DMS153 (cell line): ENCODE measurements at places on chromosomes 7 and 10.

GRCh38 chr7:55309040-55309991 is 55.8 kb upstream of the LANCL2 start:
- DNase-seq, result no peak

DNA sequence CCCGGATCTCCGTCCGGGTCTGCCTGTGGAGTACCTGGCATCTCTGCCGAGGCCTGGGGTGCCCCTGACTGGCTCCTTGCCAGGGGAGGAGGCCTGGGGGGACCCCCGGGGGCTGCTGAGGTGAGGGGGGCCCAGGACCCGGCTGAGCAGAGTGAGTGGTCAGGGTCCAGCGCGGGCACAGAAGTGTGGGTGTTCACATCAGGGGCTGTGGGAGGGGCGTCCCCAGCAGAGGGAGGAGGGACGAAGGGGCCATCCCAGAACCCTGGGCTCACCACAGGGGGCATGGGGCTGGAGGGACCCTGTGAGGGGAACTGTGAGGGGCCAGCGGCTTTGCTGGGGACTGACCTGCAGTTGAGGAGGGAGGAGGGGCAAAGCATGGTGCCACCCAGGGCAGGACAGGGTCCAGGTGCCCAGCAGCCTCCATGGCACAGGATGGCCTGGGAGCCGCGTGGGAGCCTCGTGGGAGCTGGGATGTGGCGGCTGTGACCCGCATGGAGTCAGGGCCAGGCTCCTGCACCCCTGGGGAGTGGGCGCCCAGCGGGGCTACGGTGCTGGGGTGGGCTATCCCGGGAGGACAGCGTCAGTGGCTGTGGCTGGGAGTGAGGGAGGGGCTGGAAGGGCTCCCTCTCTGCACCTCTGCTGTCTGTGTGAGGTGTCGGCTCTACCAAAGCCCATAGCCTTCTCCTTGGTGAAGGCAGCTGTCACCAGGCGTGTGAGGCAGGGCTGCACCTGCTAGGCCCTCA is 91.2 kb downstream of the DNAJB6 start:
- no peak for DNase-seq

GRCh38 chr7:15851201-15851600 is 164.7 kb upstream of the MEOX2 start:
- DNase-seq, result no peak

- no peak for DNase-seq
These were observed 33.9 kb downstream of the ARL4A start for GRCh38 chr7:12721286-12721830.

DNA sequence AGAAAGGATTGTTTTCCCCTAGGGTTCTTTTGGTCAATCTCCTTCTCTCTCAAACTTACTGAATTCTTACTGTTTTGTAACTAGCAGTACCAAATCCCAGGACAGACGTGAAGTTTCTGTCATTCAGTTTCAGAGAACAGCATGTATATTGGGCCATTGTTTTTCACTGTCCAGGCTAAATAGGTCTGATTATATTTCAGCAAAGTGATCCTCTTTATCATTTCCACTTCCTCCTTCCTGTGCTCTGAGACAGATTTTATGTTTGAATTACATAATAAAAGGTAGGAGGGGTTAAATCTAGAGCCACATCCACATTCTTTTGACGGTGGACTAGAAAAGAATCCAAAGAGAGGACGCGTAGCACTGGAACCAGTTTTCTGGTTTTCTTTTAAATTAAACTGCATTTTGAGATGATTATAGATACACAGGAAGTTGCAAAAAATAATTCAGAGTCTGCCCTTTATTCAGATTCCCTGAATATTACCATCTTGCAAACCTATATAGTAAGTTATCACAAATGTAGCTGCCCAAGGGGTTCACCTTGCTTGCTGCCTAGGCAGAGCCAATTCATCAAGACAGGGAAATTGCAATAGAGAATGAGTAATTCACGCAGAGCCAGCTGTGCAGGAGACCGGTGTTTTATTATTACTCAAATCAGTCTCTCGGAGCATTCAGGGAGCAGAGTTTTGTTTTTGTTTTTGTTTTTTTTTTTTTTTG is 40.1 kb downstream of the AKR1E2 start:
- no peak for DNase-seq

DNA sequence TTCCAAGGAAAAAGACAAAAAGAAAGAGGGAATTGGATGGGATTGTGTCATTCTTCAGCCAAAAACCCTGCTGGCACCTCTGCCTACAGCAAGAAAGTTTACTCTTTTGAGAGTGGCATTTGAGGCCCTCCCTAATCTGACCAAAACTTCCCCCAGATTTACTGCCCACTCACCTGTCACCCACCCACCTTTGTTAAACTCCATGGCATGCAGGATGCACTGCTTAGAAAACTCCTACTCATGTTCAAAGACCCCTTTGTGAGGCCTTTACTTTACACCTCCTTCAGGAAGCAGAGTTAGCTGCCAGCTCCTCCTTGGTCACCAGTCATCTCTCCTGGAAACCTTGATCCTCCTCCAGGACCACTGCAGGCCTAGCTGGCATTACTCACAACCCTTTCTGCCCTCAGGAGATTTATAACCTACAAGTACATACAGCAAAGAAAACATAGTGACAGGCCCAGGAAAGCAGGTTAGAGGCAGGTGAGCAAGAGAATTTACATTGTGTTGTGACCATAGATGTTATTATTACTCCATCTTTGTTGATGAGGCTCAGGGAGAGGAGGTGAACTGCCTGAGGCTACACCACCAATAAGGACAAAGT is 10.3 kb upstream of the PLAC9 start:
- DNase-seq, result no peak

DNA sequence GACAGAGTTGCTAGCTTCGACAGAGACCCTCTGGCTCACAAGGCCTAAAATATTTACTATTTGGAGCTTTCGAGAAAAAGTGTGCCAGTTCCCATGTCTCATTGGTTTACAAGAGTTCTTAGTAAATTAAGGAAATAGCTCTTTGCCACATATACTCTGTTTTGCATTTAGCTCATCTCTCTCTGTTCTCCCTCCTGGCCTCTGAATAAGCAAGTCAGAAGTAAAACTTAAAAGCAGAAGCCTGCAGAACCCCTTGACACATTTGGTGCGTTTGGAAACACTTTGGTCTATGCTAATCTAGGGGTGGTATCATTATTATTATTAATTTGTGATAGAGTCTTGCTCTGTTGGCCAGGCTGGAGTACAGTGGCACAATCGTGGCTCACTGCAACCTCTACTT is 6.4 kb downstream of the CARD11 start:
- DNase-seq, result no peak

- no peak for DNase-seq
These were observed 410.5 kb downstream of the PAXIP1 start for GRCh38 chr7:154592388-154592787.

DNA sequence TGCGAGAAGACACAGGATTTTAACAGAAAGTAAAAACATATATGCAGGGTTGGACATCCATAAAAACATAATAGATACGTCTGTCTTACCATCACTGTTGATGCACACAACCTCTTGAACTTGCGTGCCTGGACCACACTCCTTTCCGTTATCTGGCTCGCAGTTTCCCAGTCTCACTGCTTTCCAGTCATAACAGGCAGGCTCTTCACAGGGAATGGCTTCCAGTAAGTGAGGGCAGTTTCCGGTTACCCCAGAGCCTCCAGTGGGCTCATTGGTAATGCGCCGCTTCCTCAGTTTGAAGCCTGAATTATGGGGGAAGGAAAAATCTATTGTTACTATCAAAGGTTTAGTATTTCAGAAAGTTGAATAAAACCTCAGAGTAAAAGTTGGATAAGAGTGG is 290.7 kb downstream of the THSD7A start:
- no peak for DNase-seq

DNA sequence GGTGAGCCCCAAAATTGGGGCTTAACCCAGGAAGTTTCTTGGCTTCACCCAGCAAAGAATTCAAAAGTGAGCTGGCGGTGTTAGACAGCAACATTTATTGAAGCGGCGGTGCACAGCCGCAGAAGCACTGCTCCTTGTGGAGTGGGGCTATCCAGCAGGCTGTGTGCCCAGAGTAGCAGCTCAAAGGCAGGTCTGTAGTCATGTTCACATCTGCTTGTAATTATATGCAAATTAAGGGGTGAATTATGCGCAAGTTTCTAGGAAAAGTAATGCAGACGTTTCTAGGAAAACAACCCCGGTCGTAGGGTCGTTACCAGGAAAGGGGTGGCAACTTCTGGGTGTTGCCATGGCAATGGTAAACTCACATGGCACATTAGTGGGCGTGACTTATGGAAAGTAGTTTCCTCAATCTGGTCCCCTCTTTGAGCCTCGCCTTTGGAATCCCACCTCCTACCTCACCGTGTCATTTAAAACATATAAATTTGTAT is 13.7 kb upstream of the KBTBD2 start:
- no peak for DNase-seq

- no peak for DNase-seq
These were observed 81.3 kb downstream of the ITGB8 start for GRCh38 chr7:20412032-20412431.

- no peak for DNase-seq
These were observed 14.0 kb downstream of the IMPDH1 start for GRCh38 chr7:128395748-128396147.

DNA sequence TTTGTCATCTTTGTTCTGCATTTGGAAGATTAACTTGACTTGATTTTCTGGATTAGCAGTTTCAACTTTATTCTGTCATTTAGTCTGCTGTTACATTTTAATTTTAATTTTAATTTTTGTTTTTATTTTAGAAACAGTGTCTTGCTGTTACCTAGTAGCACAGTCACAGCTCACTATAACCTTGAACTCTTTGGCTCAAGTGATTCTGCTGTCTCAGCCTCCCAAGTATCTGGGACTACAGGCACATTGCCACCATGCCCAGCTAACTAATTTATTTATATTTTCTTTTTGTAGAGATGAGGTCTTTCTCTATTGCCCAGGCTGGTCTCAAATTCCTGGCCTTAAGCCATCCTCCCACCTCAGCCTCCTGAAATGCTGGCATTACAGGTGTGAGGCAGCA is 35.3 kb downstream of the PALS2 start:
- no peak for DNase-seq

GRCh38 chr10:25824050-25824449 is 110.0 kb upstream of the MYO3A start:
- DNase-seq, result no peak

DNA sequence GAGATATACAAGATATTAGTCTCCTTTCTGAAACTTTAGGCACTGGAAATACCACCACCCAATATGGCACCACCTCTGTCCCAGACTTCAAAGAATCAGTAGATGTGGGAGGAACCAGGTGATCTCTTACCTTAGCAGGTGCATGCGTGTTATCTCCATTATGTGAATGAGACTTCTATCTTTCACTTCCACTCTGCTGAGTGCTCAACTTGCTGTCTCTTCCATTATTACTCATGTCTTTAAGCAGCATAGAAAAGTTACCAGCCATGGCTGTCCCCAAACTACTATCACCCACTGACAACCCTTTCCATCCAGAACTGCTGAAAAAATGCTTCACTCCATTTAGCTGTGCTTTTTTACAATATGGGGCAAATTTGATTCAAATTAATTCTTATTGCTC is 101.5 kb upstream of the PRSS1 start:
- no peak for DNase-seq

DNA sequence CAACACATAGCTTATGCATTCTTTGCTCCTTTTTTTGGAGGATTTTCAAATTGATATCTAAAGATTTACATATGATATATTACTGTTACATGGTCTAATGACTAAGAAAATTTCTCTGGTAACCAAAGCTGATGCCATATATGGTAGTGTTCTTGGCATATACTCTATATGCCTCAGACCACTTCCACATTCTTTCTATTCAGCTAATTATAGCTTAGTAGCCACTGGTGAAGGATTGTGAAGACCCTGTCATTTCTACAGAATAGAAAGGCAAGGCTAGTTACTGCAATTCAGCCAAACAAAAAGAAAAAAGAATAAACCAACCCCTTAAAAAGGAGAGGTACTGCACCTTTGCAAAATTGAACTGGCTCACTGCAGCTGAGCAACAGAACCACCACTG is 3.7 kb downstream of the PURB start:
- no peak for DNase-seq

- DNase-seq, result no peak
These were observed 733 bp downstream of the HIBADH start for GRCh38 chr7:27661811-27662489.

DNA sequence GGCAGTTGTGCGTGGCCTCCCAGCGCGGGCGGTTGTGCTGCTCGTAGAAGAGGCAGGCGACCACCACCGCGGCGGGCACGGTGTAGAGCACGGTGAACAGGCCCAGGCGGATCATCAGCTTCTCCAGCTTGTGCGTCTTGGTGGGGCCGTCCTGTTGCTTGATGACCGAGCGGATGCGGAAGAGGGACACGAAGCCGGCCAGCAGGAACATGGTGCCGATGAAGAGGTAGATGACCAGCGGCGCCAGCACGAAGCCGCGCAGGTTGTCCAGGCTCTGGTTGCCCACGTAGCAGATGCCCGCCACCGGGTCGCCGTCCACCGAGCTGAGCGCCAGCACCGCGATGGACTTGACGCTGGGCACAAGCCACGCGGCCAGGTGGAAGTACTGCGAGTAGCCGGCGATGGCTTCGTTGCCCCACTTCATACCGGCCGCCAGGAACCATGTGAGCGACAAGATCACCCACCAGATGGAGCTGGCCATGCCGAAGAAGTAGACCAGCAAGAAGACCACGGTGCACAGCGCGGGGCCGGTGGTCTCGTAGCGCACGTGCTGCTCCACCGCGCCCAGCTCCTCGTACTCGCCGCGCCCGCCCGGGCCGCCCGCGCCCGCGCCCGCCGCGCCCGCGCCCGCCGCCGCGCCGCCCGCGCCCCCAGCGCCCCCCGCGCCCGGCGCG is 2.2 kb downstream of the FZD8 start:
- DNase-seq, result no peak

DNA sequence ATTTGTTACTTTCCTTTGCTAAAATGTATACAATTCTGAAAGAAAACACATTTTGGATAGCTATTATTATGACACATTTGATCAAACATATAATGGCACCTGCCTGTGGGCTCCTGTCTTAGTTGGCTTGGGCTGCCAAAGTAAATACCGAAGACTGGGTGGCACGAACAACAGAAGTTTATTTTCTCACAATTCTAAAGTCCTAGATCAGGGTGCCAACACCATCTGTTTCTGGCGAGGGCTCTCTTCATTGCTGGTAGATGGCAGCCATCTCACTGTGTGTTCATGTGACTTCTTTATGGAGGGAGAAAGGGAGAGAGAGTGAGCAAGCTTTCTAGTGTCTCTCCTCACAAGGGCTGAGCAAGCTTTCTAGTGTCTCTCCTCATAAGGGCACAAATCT is 195.8 kb upstream of the FAM3C start:
- DNase-seq, result no peak

DNA sequence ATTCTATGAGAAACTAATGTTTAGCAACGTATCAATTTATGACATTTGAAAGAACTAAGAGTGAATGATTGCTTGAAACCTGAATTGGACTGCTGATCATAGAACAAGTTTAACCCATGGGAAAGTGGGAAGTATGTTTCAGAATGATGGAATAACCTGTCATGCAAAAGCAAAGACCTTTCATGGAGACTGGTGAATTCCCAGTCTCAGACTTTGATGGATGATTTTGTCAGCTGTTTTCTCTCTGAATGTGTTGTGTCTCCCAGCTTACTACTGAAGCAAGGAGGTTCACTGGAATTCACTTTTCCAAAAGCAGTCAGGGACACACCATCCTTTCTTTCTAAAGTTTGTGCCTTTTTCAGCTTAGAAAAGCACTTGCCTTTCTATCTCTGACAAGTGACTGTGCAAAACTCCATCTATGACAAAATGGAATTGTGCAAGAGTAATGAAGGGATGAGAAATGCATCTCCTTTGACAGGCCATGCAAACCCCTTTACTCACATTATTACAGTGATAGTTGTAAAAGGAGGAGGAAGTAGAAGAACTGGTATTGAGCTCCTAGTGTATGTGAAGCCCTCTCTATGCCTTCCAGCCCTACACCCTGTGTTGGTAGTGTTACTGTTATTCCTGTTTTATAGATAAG is 176.1 kb downstream of the PRKG1 start:
- no peak for DNase-seq

GRCh38 chr10:34674176-34674575 is 140.9 kb downstream of the PARD3 start:
- DNase-seq, result no peak
